ENCODE measurements at places on chromosomes 5 and 9. TPM values are rescaled to one million over a fixed set of nuclear protein-coding genes. Genes with fewer than 3 reads are reported as not detected.

Gene SLC6A19
- not detected for total RNA-seq

Gene TTC16
- not detected for total RNA-seq

Gene SLC23A1
- not detected for total RNA-seq

Gene COL23A1
- 0.16 TPM for total RNA-seq

Gene BARHL1
- not detected for total RNA-seq

Data from astrocyte (in vitro differentiated cells and primary cell).